DMS79 treated with DMSO at 0.1 percent for 48 hours (cell line): ENCODE measurements at places on chromosomes 6 and 20.

- peak; percentile 61 for DNase-seq
These were observed 37.3 kb downstream of the RREB1 start for GRCh38 chr6:7144872-7145584.

GRCh38 chr6:34143884-34144580, 1.9 kb downstream of the GRM4 start:
- DNase-seq = peak; percentile 71

GRCh38 chr6:40848868-40849514, 190.0 kb downstream of the UNC5CL start:
- DNase-seq = no peak

GRCh38 chr20:51560550-51561307, 18.2 kb upstream of the NFATC2 start:
- DNase-seq = no peak
